Omental fat pad (tissue), 4 donors: ENCODE measurements at places on chromosomes 7 and 10.

DNA sequence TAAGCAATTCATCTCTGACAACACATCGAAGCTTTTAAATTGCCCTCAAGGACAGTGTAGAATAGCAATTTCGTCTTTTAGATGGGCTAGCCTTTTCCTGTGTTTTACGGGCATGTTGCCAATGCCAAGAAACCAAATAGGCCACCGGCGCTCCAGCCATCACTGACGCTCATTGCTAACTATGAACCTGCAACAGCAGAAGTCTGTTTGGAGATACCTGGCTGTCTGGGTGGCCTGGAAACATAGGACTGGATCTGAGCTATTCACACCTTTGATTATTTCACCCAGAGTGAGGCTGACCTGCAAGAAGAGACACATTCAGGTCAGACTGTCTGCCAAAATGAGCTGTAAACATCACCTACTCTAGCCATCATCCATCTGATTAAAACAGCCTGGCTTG, 12.0 kb downstream of the KPNA7 start:
- no peak for DNase-seq

DNA sequence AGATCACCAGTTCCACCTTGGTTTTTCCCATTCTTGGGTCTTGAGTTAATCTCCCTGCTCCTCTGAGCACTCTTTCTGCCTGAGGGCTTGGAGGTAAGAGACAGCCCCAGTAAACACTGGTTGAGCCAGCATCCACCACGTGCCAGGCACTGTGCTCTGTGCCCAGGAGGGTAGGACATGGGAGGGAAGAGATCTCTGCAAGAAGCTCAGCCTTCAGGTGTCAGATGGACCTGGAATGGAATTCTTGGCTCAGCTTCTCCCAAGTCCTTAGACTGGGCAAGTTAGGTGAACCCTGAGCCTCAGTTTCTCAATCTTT, 2.5 kb downstream of the ZYX start:
- no peak for DNase-seq

- no peak for DNase-seq
These were observed 700.7 kb downstream of the AUTS2 start for GRCh38 chr7:70298780-70299471.

DNA sequence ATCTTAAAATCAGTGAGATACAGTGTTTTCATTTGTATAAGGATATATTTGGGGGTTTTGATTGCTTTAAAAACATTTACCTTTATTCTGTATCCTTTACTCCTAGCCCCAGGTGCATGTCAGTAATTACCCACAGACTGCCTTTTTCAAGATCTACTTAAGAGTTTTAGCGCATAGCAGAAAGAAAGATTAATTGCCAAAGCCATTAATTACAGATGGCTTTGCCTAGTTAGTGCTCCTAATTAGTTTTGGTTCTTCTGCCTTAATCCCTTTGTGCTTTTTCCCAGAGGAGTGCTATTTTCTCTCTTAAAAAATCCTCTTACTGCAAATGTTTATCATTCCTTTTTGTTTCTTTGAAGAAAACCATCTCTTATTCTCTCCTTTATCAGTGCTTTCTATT, 122.8 kb downstream of the MAPK8 start:
- no peak for DNase-seq

- no peak for DNase-seq
These were observed 8.0 kb upstream of the PPIF start for GRCh38 chr10:79339266-79339665.
